Right ventricle myocardium superior (tissue), 1 donor: ENCODE measurements at places on chromosomes 16 and 17. TPM values are rescaled to one million over a fixed set of nuclear protein-coding genes. Genes with fewer than 3 reads are reported as not detected.

The RPH3AL gene
- total RNA-seq = 4.6 TPM

The TBC1D28 gene
- not detected for total RNA-seq

The TENT4B gene
- total RNA-seq = 7.7 TPM

The GPR139 gene
- not detected for total RNA-seq

- no peak for DNase-seq
Measured at GRCh38 chr16:54462771-54463170, 176.2 kb upstream of the IRX3 start.

- no peak for DNase-seq
Measured at GRCh38 chr16:65908568-65908967, 457.9 kb upstream of the CDH5 start.

- DNase-seq = no peak
Measured at GRCh38 chr16:52212841-52213240, 334.1 kb downstream of the TOX3 start.

The TBCD gene
- 45.1 TPM for total RNA-seq
